NCI-H146 (cell line): ENCODE measurements at places on chromosomes 1 and 21.

GRCh38 chr21:33299181-33299752 is 25.5 kb upstream of the IFNAR1 start:
- no peak for DNase-seq

DNA sequence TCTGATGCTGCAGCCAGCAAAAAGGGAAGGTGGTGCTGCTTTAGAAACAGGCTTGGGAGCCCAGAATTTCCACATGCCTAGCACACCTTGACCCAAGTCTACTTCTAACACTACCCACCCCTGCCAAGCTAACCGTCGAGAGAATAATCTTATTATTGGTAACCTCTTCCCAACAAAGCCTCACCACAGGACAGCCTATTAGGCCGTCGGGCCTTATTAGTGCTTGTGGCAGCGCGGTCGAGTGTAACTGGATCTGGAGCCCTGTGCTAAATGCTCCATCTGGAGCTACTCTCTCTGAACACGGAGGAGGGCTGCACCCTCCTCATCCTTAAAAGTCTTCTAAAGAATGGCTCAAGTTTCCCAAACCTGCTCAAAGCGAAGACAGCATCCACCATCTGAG is 165.5 kb upstream of the NFIA start:
- no peak for DNase-seq

DNA sequence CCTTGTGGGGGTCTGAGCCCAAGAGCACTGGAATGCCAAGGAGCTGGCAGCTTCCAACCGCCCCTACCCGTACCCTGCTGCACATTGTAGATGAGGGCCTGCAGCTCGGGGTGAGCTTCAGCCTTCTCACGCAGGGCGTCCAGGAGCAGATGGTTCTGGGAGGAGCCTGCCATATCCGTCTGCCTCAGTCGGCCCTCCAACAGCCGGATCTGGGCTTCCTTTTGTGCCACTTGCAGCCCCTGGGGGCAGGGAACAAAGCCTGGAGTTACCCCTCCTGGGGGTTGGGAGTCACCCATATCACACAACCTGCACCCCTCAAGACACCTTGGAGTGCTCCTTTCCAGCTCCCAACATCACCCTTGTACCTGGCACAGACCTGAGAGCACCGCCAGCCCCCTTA is 34.8 kb downstream of the KIF21B start:
- no peak for DNase-seq

- DNase-seq = no peak
Observed at GRCh38 chr21:26115899-26116298, 54.7 kb downstream of the APP start.

- DNase-seq = no peak
Observed at GRCh38 chr21:33228455-33228854, 1.3 kb upstream of the IFNAR2 start.

GRCh38 chr1:114021665-114022099 is 42.4 kb downstream of the OLFML3 start:
- DNase-seq = peak; percentile 68

DNA sequence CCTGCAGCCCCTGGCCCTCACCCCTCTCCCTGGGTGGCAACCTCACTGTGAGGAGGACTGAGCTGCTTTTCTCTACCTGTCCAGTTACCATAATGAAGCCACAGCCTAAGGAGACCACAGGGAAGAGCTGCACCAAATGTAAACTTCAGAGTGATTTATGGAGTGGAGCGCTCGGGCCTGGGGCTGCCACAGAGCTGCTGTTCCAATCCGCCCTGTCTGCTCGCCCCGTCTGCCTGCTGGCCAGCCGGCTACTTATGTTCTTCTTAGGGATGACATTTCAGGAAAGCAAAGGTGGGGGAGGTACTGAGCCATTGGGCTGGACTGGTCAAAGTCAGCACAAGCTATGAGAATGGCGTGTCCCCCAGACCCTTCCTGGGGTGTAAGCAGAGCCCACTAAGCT is 17.9 kb downstream of the SYT6 start:
- DNase-seq = no peak

DNA sequence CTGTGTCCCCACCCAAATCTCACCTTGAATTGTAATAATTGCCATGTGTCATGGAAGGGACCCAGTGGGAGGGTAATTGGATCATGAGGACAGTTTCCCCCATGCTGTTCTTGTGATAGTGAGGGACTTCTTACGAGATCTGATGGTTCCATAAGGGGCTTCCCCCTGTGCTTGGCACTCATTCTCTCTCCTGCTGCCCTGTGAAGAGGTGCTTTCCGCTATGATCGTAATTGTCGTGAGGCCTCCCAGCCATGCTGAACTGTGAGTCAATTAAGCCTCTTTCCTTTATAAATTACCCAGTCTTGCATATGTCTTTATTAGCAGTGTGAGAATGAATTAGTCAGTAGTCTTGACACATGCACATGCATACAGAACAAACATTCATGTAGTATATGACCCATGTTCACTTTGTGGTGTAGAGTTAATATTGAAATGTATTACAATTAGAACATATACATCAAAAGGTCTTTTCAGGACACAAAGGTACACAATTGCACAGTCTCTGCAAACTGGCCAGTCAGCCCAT is 16.9 kb upstream of the IFI16 start:
- no peak for DNase-seq
